Stimulated activated CD8-positive, alpha-beta memory T cell treated with anti-CD3 and anti-CD28 coated beads, Interleukin-7, amount 100 ng/mL, for 4 hours (primary cell): ENCODE measurements at places on chromosomes 2 and 18.

GRCh38 chr18:62741118-62741566, 25.8 kb downstream of the PHLPP1 start:
- no peak for DNase-seq

GRCh38 chr18:68480196-68480595, 234.7 kb downstream of the TMX3 start:
- no peak for DNase-seq

GRCh38 chr18:13811993-13812392, 12.0 kb upstream of the MC5R start:
- DNase-seq = no peak

DNA sequence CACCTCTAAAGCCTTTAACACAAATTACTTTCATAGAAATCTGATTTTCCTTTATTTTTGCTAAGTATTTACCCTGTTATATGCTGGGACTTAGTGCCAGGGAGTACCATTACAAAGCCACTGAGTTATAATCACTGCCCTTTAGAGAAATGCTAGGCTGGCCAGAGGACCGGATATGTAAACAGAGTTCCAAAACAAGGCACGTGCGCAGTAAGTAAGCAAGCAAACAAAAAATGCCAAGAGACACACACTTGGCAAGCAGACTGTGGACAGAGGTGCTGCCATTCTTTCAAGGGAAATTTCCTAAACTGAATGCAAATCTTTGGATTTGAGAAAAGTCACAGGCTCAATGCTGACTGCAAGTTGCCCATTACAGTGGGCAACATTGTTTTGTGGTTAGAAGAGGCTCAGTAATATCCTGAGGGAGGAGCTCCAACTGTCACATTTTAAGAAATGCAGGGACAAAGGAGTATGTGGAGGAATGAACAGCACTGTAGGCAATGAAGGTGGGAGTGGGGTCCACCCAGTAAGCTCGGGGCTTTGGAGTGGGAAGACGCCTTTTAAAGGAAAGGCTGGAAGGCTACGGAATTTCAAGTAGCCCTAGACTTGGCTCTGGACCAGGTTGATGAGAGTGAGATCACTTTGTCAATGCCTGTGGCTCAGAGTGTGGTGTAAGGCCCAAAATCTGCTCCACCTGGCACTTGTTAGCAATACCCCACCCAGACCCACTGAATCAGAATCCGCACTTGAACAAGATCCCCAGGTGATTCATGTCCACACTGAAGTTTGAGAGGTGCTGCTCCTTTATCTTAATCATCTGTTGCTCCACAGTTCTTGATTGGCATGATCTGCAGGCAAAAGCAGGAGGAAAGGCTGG, 2.1 kb upstream of the PARD6G start:
- DNase-seq = no peak

GRCh38 chr2:54808661-54809060, 85.2 kb downstream of the EML6 start:
- no peak for DNase-seq
